ENCODE measurements at places on chromosomes 16 and 17.

- no peak for DNase-seq
Measured at GRCh38 chr17:2482218-2482617, 29.5 kb downstream of the METTL16 start.

GRCh38 chr17:39979893-39980350 is 685 bp upstream of the PSMD3 start:
- peak; percentile 43 for DNase-seq

- DNase-seq: peak; percentile 42
Measured at GRCh38 chr17:57355090-57355859, 99.0 kb downstream of the MSI2 start.

DNA sequence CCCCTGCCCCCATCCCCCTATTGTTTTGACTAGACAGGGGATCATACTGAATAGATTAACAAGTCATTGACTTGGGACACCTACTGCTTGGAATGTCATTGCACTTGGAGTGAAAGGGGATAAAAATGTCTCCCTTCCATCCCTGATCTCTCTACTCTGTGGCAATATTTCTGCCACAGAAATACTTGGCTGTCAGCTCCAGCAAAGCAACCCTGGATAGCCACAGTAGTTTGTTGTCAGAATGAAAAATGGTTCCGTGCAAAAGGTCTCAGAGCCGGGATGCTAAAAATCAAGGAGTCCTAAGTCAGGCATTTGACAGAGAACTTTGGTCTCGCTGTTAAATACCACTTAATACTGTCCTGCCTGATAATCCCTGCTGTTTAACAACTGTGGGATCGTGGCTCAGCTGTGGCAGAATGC is 722.0 kb upstream of the SOX9 start:
- DNase-seq: peak; percentile 67

Measured in astrocyte (in vitro differentiated cells and primary cell).